ENCODE measurements at places on chromosomes 4 and X. TPM values are rescaled to one million over a fixed set of nuclear protein-coding genes. Genes with fewer than 3 reads are reported as not detected.

The CPZ gene
- total RNA-seq, result 0.78 TPM

The MAGEA4 gene
- not detected for total RNA-seq

- no peak for DNase-seq
- no peak overlapping the region for H3K4me3 ChIP-seq
- no peaks in the 10 kb centered on the region for H3K27me3 ChIP-seq
- no peak overlapping the region for H3K27ac ChIP-seq
- H3K36me3 ChIP-seq, result no peaks in the 10 kb centered on the region
These were observed 105.3 kb upstream of the TMEM150C start for GRCh38 chr4:82666970-82667665.

The FAAH2 gene
- 12.7 TPM for total RNA-seq

The HTN1 gene
- total RNA-seq, result not detected

The MYOZ2 gene
- not detected for total RNA-seq

DNA sequence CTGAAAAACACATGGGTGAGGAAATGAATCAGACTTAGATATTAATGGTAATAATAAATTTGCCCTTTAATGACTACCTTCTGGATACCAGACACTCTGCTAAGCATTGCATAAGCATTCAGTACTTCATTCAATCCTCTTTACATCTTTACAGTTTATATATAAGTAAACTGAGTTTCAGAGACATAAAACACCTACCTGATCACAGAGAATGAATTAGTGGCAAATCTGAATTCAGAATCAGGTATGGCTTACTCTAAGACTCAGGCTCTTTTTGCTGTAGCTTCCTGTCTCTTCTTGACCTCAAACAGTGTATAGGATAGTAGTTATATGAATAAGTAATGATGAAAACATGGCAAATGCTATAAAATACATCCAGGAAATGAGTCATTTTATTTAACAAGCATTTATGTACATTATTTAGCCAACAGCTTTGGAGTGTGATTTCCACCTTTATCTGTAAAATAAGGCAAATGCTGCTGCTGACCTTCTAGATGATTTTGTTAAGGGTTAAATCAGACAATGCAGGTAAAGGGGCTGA is 83.9 kb downstream of the VEGFC start:
- H3K4me1 ChIP-seq, result no peaks in the 10 kb centered on the region
- H3K27me3 ChIP-seq, result no peaks in the 10 kb centered on the region
- no peaks in the 10 kb centered on the region for H3K36me3 ChIP-seq
- DNase-seq, result no peak
- no peak overlapping the region for H3K4me3 ChIP-seq

DNA sequence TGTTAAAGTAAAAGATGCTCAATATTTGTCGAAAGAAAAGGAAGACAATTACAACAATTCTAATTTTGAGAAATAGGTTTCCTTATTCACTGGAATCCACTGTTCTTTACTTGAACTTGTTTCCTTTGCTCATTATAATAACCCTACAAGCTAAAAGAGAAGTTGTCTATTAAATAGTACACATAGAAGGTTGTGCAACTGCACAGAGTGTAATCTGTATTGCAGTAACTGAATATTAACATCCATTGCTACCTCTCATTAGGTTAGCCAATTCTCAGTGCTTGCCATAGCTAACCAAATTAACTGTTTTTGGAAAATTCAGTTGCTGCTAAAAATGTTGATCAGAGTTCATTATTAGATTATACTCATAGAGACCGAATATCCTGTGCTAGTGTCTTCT is 120.0 kb downstream of the PDLIM5 start:
- H3K4me1 ChIP-seq, result peaks cover 8% of the 10 kb centered on the region
- no peak overlapping the region for H3K4me3 ChIP-seq
- DNase-seq, result no peak
- no peaks in the 10 kb centered on the region for H3K36me3 ChIP-seq
- no peak overlapping the region for H3K27ac ChIP-seq
- H3K27me3 ChIP-seq, result no peaks in the 10 kb centered on the region

DNA sequence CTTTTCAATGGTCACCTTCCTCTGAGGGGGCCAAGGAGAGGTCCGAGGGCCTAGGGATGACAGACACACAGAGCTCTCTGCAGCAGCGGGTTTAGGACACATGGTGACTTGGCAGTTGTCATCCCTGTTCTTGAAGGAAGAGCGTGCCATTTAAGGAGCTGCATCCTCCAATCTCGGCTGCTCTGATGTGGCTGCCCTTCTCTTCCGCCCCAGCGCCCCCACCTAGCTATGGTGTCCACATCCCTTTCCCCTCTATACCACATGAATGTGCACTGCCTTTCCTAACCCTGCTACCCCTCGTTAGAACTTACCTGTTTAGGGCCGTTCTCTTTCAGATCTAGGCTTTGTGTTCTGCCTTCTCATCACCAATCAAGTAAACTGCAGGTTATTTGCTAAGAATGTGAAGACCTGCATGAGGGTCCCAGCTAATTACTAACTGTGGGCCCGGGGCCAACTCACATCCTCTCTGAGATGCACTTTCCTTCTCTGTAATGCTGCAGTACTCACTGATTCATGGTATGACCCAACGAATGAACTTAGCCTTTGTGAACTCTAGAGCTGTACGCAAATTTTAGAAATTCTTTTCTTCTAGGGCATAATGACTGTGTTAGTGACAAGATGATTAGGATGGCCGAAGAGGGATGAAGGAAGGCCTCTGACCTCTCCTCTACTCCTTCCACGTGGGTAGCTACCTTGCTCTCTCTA is 38.2 kb downstream of the CHST7 start:
- DNase-seq, result no peak
- H3K4me1 ChIP-seq, result no peaks in the 10 kb centered on the region
- no peak overlapping the region for H3K4me3 ChIP-seq

GRCh38 chr4:177401658-177402273 is 40.5 kb downstream of the AGA start:
- H3K36me3 ChIP-seq, result no peaks in the 10 kb centered on the region
- no peak overlapping the region for H3K27ac ChIP-seq
- no peak for DNase-seq
- H3K4me3 ChIP-seq, result no peak overlapping the region
- H3K27me3 ChIP-seq, result no peaks in the 10 kb centered on the region

DNA sequence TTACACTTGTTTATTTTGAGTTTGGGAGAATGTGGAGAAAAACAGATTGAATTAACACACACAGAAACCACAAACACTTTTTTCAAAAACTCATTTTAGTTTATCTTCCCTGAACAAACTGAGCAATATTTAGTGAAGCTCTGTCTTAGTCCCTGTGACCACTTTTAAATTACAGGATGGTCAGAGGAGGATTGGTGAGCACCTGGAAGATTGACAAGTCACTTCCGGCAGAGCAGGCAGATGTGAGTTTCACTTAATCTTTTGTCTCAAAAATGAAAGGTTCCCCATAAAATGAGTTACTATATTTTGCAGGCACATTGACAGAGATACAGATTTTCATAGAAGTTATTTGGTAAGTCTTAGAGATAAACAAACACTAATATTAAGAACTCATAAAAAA is 970.1 kb downstream of the ADGRL3 start:
- H3K36me3 ChIP-seq, result no peaks in the 10 kb centered on the region
- H3K4me3 ChIP-seq, result no peak overlapping the region
- no peak for DNase-seq
- H3K27me3 ChIP-seq, result no peaks in the 10 kb centered on the region
- H3K4me1 ChIP-seq, result no peaks in the 10 kb centered on the region

GRCh38 chr4:99886146-99886545 is 8.1 kb downstream of the LAMTOR3 start:
- DNase-seq, result no peak
- H3K4me1 ChIP-seq, result peaks cover 4% of the 10 kb centered on the region
- no peak overlapping the region for H3K27ac ChIP-seq
- no peak overlapping the region for H3K4me3 ChIP-seq
- H3K27me3 ChIP-seq, result no peaks in the 10 kb centered on the region
- H3K36me3 ChIP-seq, result peaks cover 9% of the 10 kb centered on the region

GRCh38 chr4:175376287-175376977 is 435.6 kb downstream of the GPM6A start:
- no peak overlapping the region for H3K27ac ChIP-seq
- DNase-seq, result no peak
- H3K4me1 ChIP-seq, result no peaks in the 10 kb centered on the region
- no peaks in the 10 kb centered on the region for H3K27me3 ChIP-seq
- H3K36me3 ChIP-seq, result no peaks in the 10 kb centered on the region

All from body of pancreas (tissue), 4 donors.